NCI-H2081 (cell line): ENCODE measurements at places on chromosomes 4 and X.

- no peak for DNase-seq
These were observed 33.0 kb downstream of the NOP14 start for GRCh38 chr4:2930135-2930757.

DNA sequence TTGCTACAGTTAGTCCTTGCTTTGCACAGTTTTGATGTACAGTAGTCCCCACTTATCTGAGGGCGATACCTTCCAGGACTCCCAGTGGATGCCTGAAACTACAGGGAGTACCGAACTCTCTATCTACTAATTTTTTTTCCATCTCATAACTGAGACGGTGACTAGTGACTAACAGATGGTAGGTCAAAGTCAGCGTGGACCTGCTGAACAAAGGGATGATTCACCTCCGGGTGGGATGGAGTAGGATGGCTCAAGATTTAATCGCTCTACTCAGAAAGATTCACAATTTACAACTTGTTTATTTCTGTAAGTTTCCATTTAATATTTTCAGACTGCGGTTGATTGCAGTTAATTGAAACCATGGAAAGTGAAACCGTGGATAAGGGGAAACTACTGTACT, 655.8 kb downstream of the ZNF674 start:
- DNase-seq, result no peak

- no peak for DNase-seq
These were observed 113.2 kb downstream of the ARSF start for GRCh38 chrX:3154386-3154975.

DNA sequence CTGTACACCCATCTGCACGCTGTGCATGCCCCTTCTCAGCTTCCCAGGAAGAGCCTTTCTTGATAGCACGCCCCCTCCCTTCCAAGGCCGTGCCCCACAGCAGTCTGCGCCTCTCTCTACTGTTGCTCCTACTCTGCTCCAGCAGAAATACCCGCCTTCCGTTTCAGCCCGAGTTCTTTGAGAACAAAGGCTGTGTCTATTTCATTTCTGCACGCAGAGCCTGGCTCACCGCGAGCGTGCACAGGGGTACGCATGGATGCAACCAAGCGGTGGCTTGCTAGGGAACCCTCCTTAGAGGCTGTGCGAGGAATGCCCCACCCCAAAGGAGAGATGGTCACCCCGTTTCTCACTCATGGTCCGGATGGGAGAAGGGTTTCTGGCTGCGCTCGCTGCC, 485 bp downstream of the AADAT start:
- DNase-seq, result peak; percentile 16

GRCh38 chr4:2981256-2981819, 18.0 kb downstream of the GRK4 start:
- no peak for DNase-seq

DNA sequence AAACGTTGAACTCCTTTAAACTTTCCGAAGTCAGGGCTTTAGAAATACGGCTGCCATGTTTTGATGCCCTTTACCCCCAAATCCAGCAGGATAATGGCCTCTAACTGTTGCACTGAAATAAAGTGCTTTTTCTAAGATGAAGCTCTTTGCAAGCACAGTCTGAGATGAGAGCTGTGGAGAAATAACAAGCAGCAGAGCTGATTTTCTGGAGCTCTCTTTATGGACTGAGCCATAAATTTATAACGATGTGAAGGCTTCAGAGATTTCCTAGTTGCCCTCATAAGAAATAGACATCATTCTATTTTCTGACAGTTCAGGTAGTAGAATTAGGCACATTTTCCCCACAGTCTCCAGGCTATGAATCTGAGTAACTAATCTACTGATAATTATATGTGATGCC, 567.3 kb downstream of the PDHA2 start:
- DNase-seq, result no peak

- no peak for DNase-seq
These were observed 32.4 kb downstream of the ADH7 start for GRCh38 chr4:99402765-99403164.

DNA sequence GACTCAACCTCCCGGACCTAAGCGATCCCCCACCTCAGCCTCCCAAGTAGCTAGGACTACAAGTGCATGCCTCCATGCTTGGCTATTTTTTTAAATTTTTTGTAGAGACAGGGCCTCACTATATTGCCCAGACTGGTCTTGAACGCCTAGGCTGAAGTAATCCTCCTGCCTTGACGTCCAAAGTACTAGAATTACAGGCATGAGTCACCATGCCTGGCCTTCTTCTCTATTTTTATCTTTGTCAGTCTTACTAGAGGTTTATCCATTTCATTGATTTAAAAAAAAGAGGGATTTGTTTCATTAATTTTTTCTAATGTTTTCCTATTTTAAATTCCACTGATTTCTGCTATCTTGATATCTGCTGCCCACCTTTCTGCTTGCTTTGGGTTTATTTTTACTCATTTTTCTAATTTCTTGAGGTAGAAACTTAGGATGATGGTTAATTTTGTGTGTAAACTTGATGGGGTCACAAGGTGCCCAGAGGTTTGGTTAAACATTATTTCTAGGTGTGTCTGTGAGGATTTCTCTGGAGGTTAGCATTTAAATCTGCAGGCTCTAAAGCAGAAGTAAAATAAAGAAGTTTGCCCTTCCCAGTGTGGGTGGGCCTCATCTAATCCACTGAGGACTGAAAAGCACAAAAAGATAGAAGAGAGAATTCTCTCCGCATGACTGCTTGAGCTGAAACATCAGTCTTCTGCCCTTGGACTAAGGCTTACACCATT, 116.2 kb upstream of the DCLK2 start:
- DNase-seq, result no peak

DNA sequence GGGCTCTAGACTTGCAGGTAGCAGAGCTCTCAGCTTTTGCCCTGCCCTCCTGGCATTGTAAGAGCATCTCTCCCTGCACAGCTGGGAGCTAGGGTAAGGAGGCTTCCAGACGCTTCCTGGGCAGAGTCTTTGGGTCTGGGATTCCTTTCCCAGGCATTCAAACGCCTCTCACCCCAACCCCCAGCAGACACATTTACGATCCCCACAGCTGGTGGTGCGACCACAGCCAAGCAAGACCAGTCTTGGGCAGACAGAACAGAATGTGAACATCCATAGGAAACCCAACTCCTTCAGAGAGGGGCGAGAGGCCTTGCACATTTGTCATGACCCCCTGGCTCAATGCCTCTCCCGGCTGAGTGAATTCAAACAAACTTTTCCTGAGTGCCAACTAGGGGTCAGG, 38.1 kb upstream of the CD99L2 start:
- DNase-seq, result no peak

DNA sequence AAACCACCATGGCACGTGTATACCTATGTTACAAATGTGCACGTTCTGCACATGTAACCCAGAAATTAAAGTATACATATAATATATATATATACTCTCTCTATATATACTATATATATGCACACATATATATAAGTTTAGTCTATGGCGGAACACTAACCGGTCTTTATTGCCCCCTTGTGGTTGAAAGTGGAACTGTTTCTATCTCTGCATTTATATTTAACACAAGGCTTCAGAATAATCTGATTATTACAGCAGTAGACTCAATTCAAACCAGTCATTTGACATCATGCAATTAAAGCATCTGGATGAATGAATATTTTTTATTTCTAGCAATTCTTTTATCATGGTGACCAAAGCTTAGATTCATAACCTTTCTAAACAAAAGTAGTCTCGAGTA, 14.6 kb downstream of the RAB9B start:
- peak; percentile 74 for DNase-seq

DNA sequence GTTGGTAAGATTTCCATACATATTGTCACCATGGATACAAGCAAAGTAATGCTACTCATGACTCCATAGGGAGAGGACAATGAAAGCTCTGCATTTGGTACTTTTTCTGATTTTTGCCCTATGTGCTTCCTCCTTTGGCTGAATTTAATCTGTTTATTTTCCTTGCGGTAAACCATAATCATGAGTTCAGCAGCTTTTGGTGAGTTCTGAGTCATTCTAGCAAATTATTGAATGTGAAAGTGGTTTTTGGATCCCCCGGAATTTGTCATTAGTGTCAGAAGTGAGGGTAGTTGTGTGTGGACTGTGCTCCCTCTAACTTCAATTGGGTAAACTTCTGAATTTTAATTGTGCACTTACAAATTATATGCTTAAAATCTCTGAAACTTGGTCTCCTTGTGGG, 170.3 kb downstream of the MOSPD2 start:
- DNase-seq, result no peak

DNA sequence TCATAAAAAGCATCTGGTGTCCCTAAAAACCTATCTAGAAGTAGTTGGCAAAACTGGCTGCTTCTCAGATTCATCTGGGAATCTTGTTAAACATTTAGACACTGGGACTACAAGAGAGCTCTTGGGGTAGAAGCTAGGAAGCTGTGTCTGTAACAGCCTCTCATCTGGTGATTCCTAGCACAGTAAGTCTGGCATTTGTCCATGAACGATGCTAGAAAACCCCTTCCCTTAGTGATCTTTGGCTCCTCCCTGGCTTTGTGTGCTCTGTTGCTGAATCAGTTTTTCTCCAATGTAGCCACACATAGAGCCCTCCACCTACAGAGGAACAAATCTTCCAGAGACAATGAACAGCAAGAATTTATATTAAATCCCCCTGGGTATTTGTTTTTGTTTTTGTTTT, 951.7 kb upstream of the LCORL start:
- no peak for DNase-seq

DNA sequence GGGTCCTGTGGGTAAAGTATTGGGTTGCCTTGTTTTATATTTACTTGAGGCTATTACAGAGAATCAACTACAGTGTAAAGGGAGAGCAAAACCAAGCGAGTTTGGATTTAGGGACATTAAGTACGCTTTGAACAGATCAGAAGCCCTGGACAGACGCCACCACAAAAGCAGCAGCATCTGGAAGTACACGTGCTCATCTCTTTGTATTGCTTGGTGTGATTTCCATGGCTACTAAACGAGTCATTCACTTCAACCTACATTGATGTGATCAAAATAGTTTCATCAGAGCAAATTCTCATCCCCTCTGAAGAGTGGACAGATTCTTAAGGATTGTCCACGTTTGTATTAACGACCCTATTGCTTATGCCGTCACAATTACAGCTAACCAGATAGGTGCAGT, 85.1 kb downstream of the SORBS2 start:
- no peak for DNase-seq

GRCh38 chr4:142354794-142355420, 491.2 kb downstream of the INPP4B start:
- no peak for DNase-seq

DNA sequence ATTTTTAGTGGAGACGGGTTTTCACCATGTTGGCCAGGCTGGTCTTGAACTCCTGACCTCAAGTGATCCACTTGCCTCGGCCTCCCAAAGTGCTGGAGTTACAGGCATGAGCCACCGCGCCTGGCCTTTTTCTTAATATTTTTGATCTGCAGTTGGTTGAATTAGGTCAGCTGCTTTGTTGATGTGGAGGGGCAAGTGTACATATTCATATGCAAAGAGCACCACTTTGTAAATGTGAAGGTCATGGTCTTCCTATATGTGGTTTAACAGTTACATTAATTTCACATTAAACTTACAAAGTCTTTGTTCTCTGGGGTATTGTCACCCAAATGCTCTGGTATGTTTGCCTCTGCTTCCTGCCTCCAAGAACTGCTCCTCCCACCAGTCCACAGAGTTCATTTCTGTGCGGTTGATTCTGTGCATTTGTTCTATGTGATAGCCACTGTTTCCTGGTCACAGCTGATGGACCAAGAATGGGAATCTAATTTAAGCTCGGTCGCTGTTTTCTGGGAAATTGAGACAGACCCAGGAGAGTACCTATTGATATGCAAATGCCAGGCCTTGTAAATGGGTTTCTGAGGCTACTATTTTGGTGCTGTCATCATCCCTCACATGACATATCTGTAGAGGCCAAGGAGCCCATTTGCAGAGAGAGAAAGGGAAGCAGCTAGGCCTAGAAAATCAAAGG, 26.9 kb upstream of the HPSE start:
- no peak for DNase-seq

DNA sequence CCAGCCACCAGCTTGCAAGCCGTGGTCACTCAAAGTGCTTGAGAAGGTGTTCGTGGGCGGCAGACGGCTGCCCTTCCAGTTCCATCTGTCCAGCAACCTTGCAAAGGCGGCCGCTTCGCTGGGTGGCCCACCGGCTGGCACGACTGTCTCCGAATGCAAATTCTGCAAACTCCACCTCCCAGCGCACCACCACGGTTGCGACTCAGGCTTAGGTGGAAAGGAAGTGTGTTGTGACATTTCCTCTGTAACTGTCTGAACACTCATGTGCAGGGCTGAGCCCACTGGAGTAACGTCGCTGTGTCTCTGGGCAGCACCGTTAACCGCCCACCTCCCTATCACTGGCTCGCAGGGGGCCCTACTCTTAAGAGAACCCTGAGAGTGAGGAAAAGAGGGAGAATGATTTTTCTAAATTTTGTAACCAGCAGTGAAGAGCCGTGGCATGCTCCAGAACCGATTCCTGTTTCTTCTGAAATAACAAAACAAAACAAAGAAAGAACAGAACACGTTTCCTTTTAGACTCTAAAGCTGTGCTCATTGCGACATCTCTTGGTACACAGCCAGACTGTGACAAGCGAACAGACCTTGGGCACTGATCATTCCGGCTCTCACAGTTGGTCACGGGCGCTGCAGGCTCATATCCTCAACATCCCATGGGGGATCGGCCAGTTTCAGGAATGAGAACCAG, at the start of gene P2RY8:
TSS of gene P2RY8 (minus strand) at position 155 of the 685 bp plus-strand sequence. CDS start 70,627 bp downstream, outside the sequence.
- no peak for DNase-seq

GRCh38 chr4:164734484-164734883, 19.4 kb upstream of the SMIM31 start:
- no peak for DNase-seq

DNA sequence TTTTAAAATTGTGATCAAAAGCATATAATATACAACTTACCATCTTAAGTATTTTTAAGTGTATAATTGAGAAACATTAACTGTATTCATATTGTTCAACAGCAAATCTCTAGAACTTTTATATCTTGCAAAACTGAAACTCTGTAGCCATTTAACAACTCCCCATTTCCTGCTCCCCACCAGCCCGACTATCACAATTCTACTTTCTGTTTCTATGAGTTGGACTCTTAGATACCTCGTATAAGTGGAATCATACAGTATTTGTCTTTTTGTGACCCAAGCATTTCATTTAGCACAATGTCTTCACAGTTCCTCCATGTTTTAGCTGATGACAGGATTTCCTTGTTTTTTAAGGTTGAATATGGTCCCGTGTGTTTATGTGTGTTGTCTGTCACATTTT, 106.0 kb downstream of the LRBA start:
- no peak for DNase-seq

- DNase-seq, result no peak
These were observed 23.1 kb downstream of the ADH4 start for GRCh38 chr4:99121008-99121407.

DNA sequence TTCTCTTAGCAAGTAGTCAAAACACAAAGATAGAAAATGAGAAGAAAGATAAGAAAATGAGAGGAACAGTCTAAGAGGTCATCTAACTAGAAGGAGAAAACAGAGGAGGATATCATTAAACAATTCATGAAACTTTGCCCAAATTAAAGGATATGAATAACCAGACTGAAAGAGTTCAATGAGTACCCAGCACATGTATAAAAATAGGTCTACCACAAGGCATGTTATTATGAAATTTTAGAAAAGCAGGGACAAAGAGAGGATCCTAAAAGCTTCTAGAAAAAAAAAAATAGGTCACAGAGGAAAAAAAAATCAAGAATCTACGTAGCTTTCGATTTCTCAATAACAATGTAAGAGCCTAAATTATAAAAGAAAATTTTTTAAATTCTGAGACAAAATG, 118.5 kb downstream of the WDFY3 start:
- DNase-seq, result no peak
